ENCODE measurements at places on chromosomes 3 and 15. TPM values are rescaled to one million over a fixed set of nuclear protein-coding genes. Genes with fewer than 3 reads are reported as not detected.
A peak's percentile ranks its signal among the peaks of the same experiment; 100 is the strongest.

Gene TMEM212
- not detected for total RNA-seq

DNA sequence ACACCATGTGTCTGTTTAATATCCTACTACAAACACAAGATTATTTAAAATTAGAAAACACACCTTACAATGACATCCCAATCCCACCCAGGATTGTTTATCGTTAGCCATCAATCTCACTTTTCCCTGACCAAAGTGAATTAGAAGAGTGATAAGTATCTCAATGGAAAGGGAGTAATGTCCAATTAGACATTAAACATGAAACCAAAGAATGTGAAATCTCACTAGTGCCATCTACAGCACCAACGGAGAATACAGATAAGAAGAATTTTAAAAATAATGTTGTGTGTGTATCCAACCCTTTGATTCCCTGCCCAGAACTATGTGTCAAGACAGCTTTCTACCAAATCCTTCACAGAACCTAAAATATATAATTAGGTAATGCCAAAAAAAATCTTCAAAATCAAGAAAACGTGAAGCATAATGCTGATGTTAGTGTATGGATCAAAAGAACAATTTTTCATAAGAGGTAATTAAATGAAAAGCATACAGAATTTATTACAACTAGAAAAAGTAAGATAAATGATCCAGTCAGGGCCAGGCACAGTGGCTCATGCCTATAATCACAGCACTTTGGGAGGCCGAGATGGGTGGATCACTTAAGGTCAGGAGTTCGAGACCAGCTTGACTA is 64.2 kb downstream of the SCAPER start:
- no peak for DNase-seq

Gene SERINC4
- total RNA-seq = 0.30 TPM

- no peak for DNase-seq
These were observed 29.7 kb downstream of the TEX9 start for GRCh38 chr15:56394909-56395308.

Gene ZNF80
- total RNA-seq = not detected

DNA sequence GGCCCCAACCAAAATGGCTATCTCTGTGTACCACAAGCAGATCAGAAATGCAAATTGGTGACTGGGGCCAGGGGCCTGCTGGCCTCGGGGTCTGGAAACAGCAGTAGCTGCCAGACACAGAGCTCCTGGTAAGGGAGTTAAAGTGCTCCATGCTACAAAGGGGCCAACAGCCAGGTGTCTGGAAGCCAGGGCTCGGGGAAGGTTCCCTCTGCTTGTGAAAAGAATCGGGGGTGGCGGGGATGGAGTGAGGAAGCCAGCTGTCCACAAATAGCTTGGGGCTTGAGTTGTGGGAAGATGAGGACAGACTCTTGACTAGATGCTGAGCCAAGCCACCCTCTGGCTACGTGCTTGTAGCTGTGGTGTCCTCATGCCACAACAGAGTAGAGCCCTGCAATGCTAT is 39.3 kb downstream of the CHRD start:
- DNase-seq = no peak

GRCh38 chr3:193863657-193864357 is 270.8 kb downstream of the OPA1 start:
- peak; percentile 68 for DNase-seq
